Stimulated activated CD8-positive, alpha-beta memory T cell treated with anti-CD3 and anti-CD28 coated beads, Interleukin-2, amount 100 ng/mL, for 1 hour (primary cell): ENCODE measurements at places on chromosomes 6 and 20.

GRCh38 chr20:39105551-39105950, 143.4 kb downstream of the DHX35 start:
- no peak for DNase-seq

DNA sequence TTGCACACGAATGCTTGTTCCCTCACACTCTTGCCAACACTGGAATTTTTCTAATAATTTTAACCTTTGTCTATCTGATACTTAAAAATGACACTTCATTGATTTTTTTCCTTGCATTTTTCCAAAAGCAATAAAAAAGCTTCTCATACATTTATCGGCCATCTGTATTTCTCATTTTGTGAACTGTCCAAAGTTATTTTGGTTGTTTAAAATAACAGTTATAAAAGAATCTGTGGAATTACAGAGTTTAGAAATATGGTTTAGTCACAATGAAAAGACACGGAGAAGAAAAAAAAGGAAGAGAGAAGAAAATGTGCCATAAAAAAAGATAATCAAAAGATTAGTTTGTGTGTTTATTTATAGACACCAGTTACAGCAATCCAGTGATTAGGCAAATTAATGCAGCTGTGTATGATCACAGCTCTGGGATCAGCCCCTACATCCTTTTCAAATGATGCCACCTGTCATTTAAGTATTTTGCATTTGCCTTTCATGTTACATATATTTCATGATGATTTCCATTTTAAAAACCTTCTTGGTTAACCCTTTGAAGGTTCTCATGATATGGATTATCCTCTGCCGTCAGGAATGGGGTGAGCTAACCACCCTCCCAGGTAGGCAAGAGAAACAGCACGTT, 171.7 kb downstream of the BACH2 start:
- DNase-seq: no peak

DNA sequence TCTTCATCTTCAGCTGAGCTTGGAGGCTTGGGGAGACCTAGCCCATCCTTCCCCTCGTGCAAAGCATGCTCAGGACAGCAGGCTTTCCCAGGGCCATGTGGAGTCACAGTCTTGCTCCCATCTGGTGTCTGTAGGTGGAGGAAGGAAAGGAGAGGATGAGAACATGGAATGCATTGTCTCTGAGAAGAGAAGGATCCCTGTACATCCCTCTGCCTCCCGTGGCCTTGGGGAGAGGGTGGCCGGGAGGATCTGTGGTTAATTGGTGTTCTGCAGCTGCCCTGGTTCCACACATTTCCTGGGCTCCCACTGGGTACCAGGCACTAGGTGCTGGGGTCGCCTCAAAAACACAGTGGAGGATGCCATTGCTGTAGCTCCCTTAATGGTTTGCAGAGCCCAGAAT, 134.5 kb downstream of the PHACTR3 start:
- no peak for DNase-seq

- DNase-seq: no peak
These were observed 37.7 kb downstream of the MAP3K4 start for GRCh38 chr6:161029195-161029809.

DNA sequence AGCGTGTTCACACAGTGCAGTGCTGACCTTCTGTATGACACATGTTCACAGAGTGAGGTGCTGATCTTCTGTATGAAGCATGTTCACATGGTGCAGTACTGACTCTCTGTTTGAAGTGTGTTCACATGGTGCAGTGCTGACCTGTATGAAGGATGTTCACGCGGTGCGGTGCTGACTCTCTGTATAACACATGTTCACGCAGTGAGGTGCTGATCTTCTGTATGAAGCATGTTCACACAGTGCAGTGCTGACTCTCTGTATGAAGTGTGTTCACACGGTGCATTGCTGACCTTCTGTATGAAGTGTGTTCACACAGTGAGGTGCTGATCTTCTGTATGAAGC, 10.8 kb upstream of the SERPINB1 start:
- no peak for DNase-seq
